ENCODE measurements at places on chromosomes 13 and 19. TPM values are rescaled to one million over a fixed set of nuclear protein-coding genes. Genes with fewer than 3 reads are reported as not detected.

Gene PINLYP
- 2.6 TPM for total RNA-seq

Gene UBE2L5
- total RNA-seq, result not detected

Gene CABP5
- total RNA-seq, result not detected

Gene KMT5C
- 13.5 TPM for total RNA-seq

Gene ZNF100
- total RNA-seq, result 12.7 TPM

Gene CACNG6
- total RNA-seq, result 4.0 TPM
